ENCODE measurements at places on chromosomes 4 and X.

DNA sequence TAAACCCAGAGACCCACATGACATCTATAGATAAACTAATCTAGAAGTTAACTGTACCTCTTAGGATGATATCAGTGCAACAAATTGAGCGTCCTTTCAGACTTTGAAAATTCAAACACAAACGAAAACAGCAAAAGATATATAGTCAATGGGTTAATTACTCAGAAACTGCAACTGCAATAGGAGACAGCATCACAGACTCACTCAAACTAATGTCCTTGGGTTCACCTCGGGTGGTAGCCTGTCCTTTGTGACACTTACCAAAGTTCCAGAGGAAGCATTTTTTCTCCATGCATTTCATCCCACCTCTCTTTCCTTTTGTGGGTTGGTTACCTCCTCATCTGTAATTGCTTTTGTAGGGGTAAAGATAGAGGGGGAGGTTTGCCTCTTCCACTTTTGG, 9.7 kb downstream of the GC start:
- no peak for DNase-seq

DNA sequence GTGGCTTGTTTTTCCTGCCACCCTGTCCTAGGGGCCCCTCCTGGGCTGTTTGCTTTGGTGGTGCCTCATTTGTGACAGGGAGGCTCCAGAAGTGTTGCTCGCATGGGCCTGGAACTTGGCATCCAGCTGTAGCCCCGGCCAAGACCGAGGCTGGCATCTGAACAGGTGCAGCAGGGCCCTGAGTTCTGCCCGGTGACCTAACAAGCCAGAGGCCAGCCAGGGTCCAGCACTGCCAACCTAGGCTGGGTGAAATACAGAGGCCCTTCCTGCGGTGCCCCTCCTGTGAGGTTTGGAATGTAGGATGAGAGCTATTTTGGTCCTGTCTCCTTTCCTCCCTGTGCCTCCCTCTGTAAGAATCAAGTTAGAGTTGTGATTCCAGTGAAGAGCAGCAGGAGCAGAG, 58.5 kb downstream of the STARD8 start:
- no peak for DNase-seq

GRCh38 chrX:109990582-109991276, 12.2 kb upstream of the TMEM164 start:
- DNase-seq = no peak

GRCh38 chr4:86155766-86156165, 204.1 kb downstream of the MAPK10 start:
- no peak for DNase-seq

DNA sequence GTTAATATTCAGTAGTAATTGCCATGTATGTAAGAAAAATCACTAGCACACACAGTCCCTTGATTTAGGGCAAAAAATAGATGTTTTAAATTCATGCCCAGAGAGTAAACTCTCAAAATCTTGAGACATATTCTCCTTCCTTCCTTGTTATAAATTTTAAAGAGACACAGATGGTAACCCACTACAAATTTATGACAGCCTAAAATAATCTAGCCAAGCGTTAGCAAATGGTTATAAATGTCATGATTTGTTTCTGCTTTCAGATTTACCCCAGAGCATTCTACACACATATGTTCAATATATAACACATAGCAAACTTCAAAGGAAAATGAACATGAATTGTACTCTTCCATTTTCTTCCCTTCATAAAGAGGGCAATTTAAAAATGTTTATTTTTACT, 540.3 kb downstream of the TLL1 start:
- DNase-seq = no peak

- no peak for DNase-seq
Measured at GRCh38 chr4:68283714-68284113, 38.2 kb upstream of the TMPRSS11B start.

- DNase-seq = no peak
Measured at GRCh38 chr4:184322328-184323025, 104.8 kb upstream of the ENPP6 start.

GRCh38 chr4:140662082-140662869, 93.5 kb upstream of the UCP1 start:
- DNase-seq = no peak

DNA sequence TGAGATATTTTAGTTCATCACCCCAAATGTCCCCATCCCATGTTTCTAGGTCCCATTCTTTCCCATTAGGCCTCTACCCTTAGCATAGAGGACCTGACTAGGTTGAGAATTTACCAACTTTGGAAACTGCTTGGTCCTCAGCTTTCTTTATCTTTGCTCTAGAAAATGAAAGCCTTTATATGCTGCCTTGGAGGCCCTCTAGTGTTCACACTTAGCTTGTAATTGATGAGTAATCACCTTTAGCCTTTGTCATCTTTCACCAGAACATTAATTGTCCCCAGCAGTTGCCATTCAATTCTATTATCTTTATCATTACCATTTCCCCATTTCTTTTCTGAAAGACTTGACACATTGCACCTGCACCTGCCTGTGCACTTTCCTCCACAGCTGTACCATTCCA, 589.2 kb upstream of the NR3C2 start:
- no peak for DNase-seq

DNA sequence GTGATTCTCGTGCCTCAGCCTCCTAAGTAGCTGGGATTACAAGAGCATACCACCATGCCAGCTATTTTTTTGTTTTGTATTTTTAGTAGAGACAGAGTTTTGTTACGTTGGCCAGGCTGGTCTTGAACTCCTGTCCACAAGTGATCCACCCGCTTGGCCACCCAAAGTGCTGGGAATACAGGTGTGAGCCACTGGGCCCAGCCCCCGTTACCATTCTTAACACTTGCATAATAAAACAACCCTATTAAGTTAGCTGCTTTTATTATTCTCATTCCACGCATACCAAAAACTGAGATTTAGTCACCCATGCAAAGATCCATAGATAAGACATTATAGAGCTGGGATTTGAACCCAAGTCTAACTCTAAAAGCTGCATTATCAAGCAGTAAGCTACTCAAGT, 6.0 kb upstream of the TEX13A start:
- no peak for DNase-seq

DNA sequence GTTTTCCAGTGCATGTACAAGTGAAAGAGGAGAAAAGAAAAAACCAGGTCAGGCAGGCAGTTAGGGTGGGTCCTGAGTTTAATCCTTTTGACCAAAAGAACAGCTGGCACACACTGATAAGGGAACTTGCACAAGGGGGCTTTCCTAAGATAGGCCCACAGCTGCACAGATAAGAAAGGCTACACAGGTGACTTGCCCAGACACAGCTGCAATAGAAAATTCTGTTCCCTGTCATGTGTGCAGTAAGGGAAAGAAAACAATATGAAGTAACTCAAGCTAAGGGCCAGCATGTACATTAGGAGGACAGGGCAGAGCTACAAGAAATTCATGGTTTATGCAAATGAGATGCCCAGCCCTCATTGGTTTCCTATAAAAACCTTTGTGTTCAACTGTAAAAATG, 32.9 kb downstream of the LUZP4 start:
- DNase-seq = no peak

GRCh38 chrX:127390316-127390715, 570.8 kb downstream of the PRR32 start:
- DNase-seq = no peak

GRCh38 chr4:81319657-81320056, 104.6 kb upstream of the PRKG2 start:
- no peak for DNase-seq

- DNase-seq = no peak
Measured at GRCh38 chr4:949656-950055, 17.4 kb downstream of the TMEM175 start.

DNA sequence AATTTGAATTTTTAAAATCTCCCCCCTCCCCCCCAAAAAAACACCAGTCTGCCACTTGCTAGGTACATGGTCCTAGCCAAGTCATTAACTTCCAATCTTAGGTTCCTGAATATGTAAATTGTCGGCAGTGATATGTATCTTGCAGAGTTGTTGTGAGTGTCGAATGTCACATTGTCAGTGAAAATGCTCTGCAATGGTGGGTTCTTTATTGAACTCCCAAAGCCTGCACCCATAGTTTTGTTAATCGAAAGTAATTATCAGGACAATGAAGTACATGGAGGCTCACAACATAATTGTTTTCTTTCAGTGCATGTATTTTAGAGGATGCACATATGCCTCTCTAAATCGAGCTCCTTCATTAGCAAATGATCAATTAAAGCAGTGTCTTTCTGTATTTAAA, 185.6 kb upstream of the S100G start:
- no peak for DNase-seq

GRCh38 chrX:119655125-119655524, 37.8 kb downstream of the SEPTIN6 start:
- DNase-seq = no peak

GRCh38 chrX:41734530-41734929, 10.5 kb downstream of the GPR82 start:
- DNase-seq = no peak

- DNase-seq = no peak
Measured at GRCh38 chr4:36241771-36242170, 2.5 kb downstream of the ARAP2 start.

DNA sequence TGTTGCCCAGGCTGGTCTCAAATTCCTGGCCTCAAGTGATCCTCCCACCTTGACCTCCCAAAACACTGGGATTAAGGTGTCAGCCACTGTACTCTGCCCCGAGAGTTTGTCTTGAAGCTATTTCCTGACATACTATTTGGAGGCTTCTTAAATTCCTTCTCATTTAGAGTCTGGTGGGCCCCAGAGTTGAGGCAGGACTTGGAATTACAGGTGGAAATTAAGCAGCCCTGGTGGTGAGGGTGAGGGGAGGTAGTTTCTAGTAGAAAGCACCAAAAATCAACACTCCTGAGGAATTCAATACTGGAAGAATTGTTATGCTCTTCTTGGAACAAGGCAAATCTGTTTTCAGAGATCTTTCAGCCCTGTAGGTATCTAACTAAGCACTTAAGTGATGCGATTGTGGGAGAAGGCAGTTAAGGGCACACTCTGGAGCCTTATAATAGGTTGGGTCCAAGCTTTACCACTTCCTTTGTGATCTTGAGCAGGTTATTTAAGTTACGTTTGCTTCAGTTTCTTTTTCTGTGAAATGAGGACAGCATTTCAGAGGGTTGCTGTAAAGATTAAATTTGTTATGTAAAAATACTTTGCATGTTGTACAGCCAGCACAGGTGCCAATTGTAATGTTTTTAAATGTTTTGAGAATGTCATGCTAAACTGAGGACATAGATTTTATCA, 200.7 kb downstream of the SOWAHB start:
- DNase-seq = no peak

GRCh38 chr4:72690771-72691170, 121.8 kb upstream of the ADAMTS3 start:
- no peak for DNase-seq

DNA sequence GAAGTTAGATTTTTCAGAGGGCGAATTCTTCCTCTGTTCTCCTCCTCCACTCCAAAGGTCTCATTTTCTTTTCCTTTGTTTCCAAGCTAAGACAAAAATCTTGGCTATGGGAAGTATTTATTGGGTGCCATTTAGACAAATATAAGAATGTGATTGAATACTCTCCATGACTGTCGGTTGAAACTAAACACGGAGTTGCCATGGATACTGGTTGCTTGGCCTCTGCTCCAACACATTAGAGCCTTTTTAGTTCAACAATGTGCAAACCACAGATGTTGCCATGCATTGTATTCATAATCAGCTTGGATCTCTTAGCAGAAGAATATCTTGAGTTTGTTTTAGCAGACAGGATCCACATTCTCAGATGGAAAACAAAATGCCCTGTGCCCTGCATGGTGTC, 366.5 kb upstream of the LCORL start:
- no peak for DNase-seq

GRCh38 chr4:1583859-1584258, 100.3 kb downstream of the FAM53A start:
- DNase-seq = no peak

- no peak for DNase-seq
Measured at GRCh38 chrX:3589474-3589873, 124.0 kb downstream of the PRKX start.

- DNase-seq = no peak
Measured at GRCh38 chr4:119116021-119116420, 19.6 kb upstream of the MYOZ2 start.

DNA sequence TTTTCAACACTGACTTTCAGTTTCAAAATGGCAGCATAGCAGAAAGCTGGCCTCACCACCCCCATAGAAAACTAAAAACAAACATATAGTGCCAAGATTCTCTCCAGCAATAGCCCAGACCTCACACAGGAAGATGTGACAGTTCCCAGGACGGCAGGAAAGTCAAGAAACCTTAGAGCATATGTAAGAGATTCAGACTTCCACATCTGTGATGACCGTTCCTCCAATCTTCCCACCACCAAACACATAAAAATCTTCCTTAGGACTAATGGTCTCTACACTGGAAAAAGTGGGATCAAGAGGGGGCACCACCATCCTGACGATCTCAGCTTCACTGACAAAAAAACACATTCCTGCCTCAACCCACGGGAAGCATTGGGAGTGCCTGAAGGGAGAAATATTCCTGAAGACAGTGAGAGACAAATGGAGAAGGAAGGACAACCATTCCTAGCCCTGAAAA, 134.1 kb upstream of the CPXCR1 start:
- no peak for DNase-seq

GRCh38 chr4:32030406-32030805, 1310.2 kb downstream of the PCDH7 start:
- DNase-seq = no peak

DNA sequence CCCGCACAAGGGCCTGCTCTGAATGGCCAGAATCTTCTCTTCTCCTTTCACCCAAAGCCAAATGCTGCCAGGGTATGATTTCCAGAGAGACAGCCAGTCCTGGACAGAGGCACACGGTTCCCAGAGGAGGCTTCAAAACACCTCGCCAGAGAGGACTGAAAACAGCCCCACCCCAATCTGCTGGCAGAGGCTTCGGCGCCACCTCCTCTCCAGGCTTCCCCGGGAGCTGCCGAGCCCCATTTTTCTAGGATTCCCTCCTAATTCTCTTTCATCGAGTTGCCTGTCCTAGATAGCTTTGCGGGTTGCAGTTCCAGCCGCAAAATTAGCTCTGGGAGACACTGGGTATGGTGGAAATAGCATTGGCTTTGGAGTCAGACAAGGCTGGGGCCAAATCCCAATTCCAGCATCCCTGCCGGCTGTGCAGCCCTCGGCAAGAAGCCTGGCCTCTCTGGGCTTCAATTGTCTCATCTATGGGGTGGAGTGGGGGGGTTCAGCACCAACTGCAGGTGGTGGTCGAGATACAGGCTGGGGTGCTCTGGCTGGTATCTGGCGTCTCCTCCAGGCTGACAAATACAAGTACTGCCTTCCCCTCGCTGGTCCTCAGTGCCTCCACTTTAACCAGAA, 22.6 kb downstream of the PPP2R2C start:
- DNase-seq = no peak

- DNase-seq = no peak
Measured at GRCh38 chr4:8326206-8326605, 56.7 kb downstream of the HTRA3 start.
